ENCODE measurements at places on chromosomes 7 and 10. TPM values are rescaled to one million over a fixed set of nuclear protein-coding genes. Genes with fewer than 3 reads are reported as not detected.

Gene GDF2
- 0.19 TPM for total RNA-seq

Gene MICALL2
- 6.0 TPM for total RNA-seq

Gene LDB3
- not detected for total RNA-seq

Gene CHAT
- total RNA-seq = not detected

DNA sequence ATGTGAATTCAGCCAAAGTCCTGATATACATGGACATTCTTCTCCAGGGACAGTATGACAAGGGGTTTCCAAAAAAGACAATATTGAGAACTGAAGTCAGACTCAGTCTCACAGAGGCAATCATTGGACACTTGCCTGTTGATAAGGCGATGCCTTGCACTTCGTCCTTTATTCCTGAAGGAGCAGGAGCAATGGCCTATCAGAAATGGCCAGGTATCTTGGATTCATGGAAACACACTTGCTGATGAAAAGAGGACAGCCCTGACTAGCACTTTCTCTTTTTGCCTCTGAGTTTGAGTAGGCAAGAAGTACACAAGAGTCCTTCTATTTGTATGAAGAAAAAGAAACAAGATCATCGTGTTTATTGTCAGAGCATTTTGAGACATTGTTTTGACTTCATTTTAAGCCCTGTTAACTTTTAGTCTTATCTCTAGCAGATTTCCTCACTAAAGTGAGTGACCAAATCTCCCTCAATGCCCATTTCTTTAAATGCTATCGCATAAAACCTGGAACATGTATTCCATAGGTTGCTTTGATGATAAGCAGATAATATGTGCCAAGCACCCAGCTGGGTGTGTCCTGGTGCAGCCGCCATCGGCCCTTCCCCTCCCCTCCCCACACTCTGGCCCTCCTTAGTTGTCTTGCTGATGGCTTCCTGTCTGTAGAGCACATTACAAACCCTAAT lies 26.6 kb downstream of the ST8SIA6 start:
- H3K4me3 ChIP-seq = no peak overlapping the region
- H3K36me3 ChIP-seq = no peaks in the 10 kb centered on the region
- no peaks in the 10 kb centered on the region for H3K27me3 ChIP-seq
- DNase-seq = no peak
- peaks cover 33% of the 10 kb centered on the region for H3K4me1 ChIP-seq
- H3K27ac ChIP-seq = no peak overlapping the region

- DNase-seq = no peak
- H3K36me3 ChIP-seq = no peaks in the 10 kb centered on the region
- no peak overlapping the region for H3K27ac ChIP-seq
- peaks cover 51% of the 10 kb centered on the region for H3K27me3 ChIP-seq
- H3K4me1 ChIP-seq = peaks cover 23% of the 10 kb centered on the region
Measured at GRCh38 chr7:30990673-30991170, 27.0 kb downstream of the GHRHR start.

GRCh38 chr10:4353059-4353655 lies 472.9 kb upstream of the AKR1E2 start:
- H3K27me3 ChIP-seq = no peaks in the 10 kb centered on the region
- H3K36me3 ChIP-seq = no peaks in the 10 kb centered on the region
- H3K4me1 ChIP-seq = peaks cover 13% of the 10 kb centered on the region
- no peak overlapping the region for H3K4me3 ChIP-seq

- H3K27ac ChIP-seq = no peak overlapping the region
- H3K36me3 ChIP-seq = no peaks in the 10 kb centered on the region
- H3K4me1 ChIP-seq = no peaks in the 10 kb centered on the region
- H3K27me3 ChIP-seq = no peaks in the 10 kb centered on the region
- DNase-seq = no peak
Measured at GRCh38 chr10:48205918-48206317, 68.6 kb downstream of the FRMPD2 start.

DNA sequence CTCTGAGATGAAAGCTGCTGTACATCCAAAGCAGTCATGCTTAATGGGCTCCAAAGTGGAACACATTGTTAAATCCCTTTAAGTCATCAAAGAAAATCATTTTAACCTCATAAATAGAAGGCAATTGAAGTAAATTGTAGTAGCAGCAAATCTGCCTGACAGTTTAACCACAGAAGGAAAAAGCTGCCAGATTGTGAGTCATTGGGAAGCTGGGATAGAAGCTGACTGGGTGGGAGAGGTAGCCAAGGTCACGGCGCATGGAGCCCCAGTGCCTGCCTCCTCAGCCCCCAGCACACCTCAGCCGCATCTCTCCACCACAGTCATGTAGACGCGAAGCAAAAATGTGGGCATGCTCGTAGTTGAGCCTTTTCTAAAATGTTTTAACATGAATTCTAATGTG lies 44.0 kb downstream of the TARP start:
- H3K36me3 ChIP-seq = no peaks in the 10 kb centered on the region
- H3K4me1 ChIP-seq = no peaks in the 10 kb centered on the region
- no peak for DNase-seq
- H3K27ac ChIP-seq = no peak overlapping the region
- H3K4me3 ChIP-seq = no peak overlapping the region
- H3K27me3 ChIP-seq = no peaks in the 10 kb centered on the region

DNA sequence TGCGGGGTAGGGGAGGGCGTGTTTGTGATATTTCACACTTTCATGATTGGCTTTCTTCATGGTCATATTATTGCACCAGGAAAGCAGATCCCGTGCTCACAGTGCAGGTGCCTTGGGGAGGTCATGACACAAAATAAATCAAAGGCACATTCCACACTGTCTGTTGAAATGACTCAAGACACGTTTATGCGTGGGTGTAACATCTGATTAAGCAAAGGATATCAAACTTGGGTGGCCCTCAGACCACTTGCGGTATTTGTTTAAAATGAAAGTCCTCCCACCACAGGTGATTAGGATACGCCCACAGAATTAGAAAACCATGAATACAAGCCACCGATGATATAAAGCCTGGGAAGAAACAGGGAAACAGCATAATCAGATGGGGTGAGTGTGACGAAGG lies 51.1 kb downstream of the SVIL start:
- H3K27me3 ChIP-seq = no peaks in the 10 kb centered on the region
- no peak overlapping the region for H3K4me3 ChIP-seq
- H3K36me3 ChIP-seq = no peaks in the 10 kb centered on the region
- H3K27ac ChIP-seq = no peak overlapping the region
- DNase-seq = no peak
- peaks cover 10% of the 10 kb centered on the region for H3K4me1 ChIP-seq

Data from neural progenitor cell (in vitro differentiated cells).